Bone marrow (tissue), 2 donors: ENCODE measurements at places on chromosomes 1 and 21.

- no peak for DNase-seq
Measured at GRCh38 chr1:232267092-232267836, 362.7 kb downstream of the SIPA1L2 start.

DNA sequence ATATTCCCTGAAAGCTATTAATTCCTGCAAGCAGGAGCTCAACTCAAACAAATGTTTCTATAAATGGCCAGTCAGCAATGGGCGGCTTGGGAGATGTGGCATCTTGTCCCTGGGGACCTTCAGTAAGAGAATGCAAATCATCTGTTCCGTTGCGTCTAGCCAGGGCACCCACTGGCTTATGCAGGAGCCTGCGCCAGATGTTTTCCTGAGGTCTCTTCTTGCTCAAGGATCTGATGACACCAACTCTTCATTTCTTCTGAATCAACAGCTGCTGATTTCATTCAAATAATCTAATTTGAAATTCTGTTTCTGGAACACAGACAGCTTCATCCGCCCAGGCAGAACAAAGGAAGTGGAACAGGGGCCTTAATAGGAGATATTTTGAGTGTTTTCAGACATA is 70.0 kb upstream of the AJAP1 start:
- DNase-seq = no peak

DNA sequence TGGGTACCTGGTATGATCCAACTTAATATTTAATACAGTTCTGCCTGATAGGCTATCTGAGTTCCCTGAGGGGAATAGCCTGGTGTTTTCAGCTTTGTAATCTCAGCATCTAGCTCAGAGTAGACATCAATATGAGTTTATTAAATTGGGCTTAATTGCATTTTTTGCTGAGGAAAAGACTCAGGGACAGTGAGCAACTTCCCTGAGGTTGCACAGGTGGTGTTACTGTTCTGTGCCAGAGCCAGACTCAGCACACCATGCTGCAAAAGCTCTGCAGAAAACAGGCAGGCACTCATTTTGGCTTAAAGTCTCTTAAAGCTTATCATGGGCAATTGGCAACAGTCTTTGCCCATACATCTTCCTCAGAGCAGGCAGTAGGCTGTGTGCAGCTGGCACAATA is 90.5 kb upstream of the JUN start:
- DNase-seq = no peak

GRCh38 chr1:47759936-47760629 is 237.1 kb downstream of the TRABD2B start:
- no peak for DNase-seq

GRCh38 chr1:39835110-39835509 is 46.4 kb upstream of the BMP8B start:
- no peak for DNase-seq

GRCh38 chr21:46661211-46661625 is 25.7 kb downstream of the PRMT2 start:
- DNase-seq = peak; percentile 68

GRCh38 chr1:204560590-204561150 is 44.5 kb downstream of the MDM4 start:
- no peak for DNase-seq

- no peak for DNase-seq
Measured at GRCh38 chr1:33326785-33327184, 5.9 kb upstream of the A3GALT2 start.

DNA sequence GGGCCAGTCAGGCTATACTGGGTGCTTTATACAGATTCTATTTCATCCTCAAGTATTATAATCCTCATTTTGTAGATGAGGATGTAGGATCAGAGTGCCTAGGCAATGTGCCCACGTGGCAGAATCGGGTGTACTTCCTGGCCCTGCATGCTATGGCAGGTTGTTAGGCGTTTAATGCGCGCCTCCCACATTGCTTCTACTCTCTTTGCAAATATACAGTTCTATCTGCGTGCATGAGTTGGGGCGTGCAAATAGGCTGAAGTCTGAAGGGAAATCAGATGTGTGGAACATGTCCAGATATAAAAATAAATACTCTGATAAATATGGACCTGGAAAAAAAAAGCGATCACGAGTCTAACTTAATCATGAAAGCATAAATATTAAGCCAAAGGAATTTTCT is 194.7 kb upstream of the FMN2 start:
- no peak for DNase-seq

DNA sequence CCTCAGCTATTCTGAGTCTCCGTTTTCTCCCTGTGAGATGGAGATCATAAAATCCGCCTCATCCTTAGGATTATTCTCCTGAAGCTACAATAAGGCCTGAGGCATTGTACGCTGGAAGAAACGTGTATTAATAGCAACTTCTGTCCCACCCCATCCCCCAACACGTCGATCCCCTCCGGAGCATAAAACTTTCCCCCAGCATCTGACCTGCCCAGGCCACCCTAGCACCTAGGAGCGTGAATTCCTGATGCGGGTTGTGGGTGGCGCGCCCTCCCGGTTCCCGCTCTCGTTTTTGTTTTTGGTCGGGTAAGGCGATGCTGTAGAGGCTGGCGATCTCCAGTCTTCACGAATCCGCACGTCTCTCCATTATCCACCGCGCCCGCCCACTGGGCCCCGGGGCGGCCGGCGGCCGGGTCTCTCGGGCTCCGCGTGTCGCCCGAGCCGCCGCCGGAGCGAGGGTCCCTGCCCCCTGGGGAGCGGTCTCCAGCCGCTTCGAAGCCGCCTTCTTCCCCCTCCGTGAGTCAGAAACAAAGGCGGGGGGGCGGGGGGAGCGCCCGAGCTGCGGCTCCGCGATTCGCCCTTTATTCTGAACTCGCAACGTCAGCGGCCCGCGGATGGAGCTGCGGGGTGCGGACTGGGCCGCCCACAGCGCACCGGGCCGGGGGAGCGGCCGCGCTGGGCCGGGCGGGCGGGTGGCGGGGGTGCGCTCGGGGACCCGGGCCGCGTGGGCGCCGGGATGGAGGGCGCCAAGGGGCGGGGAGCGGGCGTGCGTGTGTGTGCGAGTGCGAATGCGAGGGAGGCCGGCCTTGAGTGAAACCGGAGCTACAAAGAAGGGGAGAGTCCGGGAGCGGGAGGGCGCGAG is at the start of gene PLEKHO1:
Gene PLEKHO1, plus strand, starts transcription at position 646 of the 862 bp plus-strand sequence. CDS start 342 bp downstream, outside the sequence.
- DNase-seq = peak; percentile 58

DNA sequence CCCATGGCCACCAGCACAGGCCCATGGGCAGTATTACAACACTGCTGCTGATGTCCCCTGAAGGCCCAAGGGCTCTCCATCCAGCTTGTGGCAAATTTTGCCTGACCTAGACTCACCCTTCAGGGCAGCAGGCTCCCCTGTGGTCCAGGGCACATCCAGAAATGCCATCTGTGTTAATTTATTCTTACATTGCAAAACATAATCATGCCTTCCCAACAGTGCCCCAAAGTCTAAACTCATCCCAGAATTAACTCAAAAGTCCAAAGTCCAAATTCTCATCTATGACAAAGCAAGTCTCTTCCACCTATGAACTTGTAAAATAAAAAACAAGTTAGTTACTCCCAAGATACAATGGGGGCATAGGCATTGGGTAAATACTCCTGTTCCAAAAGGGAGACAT is 13.3 kb downstream of the VN1R5 start:
- DNase-seq = no peak

GRCh38 chr1:202599669-202600431 is 110.4 kb downstream of the SYT2 start:
- DNase-seq = no peak

DNA sequence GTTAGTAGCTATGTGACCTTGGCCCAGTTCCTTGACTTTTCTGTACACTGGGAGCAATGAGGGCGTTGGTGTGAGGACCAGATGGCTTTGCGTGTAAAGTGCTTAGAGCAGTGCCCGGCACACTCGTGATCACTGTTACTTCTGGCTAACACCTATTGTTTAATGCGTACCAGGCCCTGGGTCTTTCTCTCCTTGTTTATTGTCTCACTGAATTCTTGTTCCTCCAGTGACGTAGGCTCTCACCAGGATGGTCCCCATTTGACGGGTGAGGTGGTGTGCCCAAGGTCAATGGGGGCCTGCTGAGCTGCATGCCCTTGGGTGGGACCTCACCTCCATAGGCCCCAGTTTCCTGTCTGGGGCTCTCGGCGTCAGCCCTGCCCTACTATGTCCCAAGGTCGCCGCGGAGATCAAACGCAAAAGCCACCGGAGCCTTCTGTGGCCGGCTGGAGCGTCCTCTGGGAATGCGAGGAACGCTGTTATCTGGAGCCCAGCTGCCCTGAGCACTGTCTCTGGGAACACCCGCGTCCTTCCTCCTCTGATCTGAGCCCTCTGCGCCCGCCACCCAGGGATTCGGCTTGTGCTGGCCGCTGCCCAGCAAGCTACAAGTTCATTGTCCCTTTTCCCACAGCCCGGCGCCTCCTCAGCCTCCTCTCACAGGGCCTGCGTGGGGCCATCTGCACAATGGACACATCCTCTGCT is 28.9 kb downstream of the ALPL start:
- no peak for DNase-seq

- no peak for DNase-seq
Measured at GRCh38 chr1:10624256-10625050, 149.7 kb downstream of the PEX14 start.

DNA sequence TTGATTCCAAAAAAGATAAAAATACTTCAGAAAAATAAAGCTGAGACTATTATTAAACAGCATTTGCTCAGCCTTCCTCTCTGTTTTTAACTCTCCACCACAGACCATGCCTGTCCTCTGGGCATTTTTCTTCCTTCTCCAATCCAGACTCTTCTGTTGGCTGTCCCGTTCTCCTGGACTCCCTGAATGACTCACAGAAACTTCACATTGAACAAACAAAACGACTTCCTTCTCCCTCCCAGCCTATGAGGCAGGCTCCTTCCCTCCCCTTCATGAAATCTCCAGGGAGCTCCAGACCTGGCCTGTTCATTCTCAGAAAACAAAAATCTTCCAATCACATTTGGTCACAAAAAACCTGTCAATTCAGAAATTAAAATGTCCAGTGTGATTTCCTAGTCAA is 421.3 kb downstream of the NPHP4 start:
- DNase-seq = no peak

DNA sequence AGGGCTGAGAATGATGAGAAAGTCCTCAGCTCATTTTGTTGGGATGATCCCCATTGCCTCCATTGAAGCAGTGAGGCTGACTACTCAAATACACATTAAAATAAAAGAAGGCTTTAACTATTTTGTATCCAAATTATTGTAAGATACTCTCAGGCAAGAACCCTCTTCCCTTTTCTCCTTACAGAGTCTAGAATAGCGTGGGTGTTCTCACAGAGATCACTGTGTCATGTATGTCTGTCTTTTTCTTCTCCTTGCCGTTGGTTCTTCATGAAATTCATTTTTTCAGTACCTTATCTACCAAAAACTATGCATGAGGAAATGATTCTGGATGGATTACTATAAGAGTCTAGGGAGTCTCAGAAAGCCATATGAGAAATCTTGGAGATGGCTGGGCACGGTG is 30.1 kb downstream of the SORT1 start:
- DNase-seq = no peak
